Umbilical cord (tissue), 2 donors: ENCODE measurements at places on chromosomes 1 and 21. TPM values are rescaled to one million over a fixed set of nuclear protein-coding genes. Genes with fewer than 3 reads are reported as not detected.

The SPATA46 gene
- not detected for total RNA-seq

DNA sequence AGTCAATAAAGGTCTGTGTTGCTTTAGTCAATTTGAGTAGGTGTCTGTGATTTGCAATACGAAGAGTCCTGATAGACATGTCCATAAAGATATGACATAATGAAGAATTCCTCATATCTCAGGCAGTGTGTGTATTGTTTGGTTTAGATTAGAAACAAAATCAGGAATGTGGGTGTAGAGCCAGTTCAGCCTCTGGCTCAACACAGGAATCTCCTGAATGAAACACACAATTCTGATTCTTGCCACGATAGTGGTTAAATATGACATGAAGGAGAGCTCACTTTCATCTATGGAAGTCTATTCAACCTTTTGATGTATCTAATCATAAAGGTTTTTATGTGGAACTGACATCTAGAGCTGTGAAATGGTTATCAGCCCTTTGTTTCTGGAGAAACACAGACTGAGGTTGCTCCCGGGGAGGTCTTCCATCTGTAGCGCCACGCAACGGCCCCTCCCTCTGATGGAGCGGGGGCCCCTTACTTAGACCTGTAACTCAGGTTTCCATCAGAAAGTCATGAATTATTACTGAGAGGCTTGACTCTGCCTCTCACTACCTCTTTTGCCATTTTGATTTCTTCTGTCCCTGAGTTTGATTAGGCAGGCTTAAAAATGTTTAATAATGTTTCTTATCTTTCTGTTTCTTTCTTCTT is 19.5 kb downstream of the TSPAN2 start:
- DNase-seq = peak; percentile 28

- DNase-seq = no peak
Observed at GRCh38 chr1:117661027-117661426, 55.2 kb downstream of the TENT5C start.

The SH2D1B gene
- not detected for total RNA-seq

GRCh38 chr1:17539118-17539476 is 401 bp upstream of the ARHGEF10L start:
- no peak for DNase-seq

- no peak for DNase-seq
Observed at GRCh38 chr1:23505851-23506250, 21.9 kb upstream of the ASAP3 start.

- DNase-seq = no peak
Observed at GRCh38 chr1:202411422-202411821, 62.9 kb downstream of the PPP1R12B start.

DNA sequence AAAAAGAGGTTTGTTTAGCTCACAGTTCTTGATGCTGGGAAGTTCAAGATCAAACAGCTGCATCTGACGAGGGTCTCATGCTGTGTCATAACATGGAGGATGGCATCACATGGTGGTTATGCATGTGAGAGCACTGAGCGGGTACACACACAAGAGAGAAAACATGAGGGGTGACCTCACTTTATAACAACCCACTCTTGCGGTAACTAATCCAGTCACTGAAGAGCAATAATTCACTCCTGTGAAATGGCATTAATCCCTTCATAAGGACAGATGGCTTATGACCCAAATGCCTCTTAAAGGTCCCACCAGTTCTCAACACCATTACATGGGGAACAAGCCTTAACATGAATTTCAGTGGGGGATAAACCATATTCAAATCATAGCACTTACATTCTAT is 23.2 kb upstream of the CHIT1 start:
- no peak for DNase-seq

The LYPD8 gene
- not detected for total RNA-seq

The LCE3D gene
- total RNA-seq = 2.4 TPM

DNA sequence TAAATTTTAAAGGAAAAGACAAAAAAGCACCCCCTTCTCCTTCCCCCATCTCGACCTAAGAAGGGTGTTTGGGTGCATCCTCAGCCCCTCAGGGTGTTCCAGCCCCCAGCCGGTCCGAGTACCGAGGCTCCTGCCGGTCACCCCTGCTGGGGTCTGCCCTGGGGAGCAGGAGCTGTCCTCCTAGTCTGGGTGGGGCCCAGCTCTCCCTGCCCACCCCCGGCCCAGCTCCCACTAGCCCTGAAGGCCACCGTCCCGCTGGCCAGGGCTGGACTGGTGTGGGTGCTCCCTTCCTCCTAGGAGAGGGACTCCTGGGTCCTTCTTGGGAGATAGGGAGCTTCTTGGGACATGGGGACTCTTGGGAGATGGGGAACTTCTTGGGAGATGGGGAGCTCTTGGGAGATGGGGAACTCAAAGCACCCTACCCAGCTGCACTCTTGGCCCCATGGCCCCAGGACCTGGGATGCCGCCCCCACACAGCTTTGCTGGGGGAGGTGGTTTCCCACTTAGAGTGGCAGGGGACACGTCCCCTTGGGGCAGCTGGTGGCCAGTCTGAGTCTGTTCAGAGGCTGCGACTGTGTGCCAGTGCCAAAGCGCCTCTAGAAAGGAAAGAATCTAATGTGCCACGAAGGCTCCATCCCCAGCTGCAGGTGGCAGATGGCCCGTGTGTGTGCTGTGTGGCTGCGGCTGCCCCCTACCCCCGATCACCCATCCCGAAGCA is 44.5 kb downstream of the MORN1 start:
- DNase-seq = no peak

GRCh38 chr1:235703506-235703905 is 53.9 kb upstream of the GNG4 start:
- no peak for DNase-seq

The CRB1 gene
- total RNA-seq = 14.2 TPM

DNA sequence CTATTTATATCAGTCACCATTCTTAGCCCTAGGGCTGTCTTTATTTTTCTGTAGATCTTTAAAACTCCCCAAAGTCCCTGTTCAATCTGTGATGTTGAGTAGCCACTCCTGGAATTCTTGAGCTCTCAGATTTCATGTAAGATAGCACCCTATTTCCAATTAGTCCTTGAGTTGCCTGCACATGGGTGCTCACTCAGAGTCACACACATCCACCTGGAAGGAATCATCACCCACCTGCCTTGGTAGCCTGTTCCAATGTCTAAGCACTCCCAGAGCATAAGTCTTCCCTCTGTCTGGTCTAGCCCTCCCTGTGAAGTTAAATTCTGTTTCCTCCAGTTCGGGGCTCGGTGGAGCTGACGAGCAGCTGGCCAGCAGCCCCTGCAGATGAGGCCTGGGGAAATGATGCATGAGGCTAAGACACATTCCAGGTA is 14.7 kb upstream of the ATF3 start:
- no peak for DNase-seq

GRCh38 chr1:34885405-34886247 is 26.1 kb upstream of the SMIM12 start:
- DNase-seq = peak; percentile 35

DNA sequence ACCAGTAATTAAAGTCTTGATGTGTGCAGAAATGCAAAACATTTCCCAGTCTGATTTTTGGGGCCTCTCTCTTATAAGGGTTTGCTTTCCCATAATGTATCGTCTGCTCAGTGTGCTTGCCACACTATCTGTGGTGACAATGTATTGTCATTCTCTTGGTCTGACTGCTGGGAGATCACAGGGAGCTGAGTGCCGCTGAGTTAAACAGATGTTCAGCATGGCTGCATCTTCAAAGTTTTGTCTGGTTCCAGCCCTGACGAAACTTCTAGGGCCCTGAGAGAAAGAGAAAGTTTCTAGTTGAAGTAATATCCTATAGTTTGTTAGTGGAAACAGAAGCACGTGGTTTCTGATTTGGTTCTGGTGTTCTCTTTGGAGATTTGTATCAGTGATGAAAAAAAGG is 42.6 kb downstream of the DNM3 start:
- DNase-seq = no peak

DNA sequence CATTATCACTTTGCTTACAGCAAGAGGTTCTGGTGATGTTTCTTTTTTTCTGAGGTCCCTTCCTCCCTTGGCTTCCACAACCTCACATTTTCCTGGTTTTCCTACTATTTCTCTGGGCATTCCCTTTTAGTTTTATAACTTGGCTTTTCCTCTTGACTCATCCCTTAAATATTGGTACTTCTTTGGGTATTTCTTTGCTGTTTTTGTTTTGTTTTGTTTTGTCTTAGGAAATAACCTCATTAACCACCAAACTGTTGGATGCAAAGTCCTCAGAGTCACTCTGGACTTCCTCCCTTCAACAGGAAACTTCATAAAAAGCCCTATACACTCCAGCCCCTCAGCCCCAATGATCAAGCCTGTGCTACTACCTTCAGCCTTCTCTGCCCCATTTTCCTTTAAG is 211.1 kb downstream of the DUSP10 start:
- DNase-seq = no peak

DNA sequence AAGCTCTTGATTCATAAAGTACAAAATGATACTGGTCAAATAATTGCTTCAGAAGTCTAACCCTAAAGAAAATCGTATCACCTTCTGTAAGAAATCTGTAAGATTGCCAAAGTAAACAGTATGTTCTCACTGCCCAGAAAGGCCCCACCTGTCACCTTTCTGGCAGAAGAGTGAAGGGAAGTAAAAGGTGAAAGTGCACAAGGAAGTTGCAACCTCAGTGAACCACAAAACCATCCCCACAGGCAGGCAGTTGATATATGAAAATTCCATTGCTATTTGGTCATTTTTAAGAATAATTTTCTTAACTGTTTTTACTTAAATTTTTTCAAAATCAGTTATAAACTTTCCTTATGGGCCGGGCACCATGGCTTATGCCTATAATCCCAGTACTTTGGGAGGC is 48.5 kb upstream of the FBXO28 start:
- DNase-seq = no peak

The BTG3 gene
- 24.1 TPM for total RNA-seq

DNA sequence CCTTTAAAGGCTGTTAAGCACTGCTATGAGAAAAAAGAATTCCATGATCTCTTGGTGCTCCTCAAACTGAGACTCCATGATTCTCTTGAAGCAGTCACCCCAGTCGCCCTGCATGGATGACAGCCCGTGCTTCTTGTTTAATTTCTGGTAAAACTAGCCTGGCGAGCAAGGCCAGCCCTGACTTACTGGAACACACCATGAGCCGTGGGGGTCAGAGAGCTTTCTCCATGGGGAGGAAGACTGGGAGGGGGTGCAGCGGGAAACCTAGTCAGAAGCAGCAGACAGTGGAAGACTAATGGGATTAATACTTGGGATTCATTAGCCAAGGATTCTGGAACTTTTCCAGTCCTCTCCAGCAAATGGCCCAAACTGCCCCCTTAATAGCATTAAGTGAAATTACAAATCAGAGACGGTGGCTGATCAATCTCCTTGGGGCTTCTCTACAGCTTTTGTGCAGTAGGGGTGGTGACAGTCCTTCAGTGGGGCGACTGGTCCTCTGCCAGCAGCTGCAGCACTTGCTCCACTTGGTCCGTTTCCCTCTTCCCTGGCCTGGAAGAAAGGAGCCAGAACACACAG is 57.2 kb upstream of the LRRN2 start:
- DNase-seq = no peak

The LAMC2 gene
- 34.2 TPM for total RNA-seq

The HMCN1 gene
- total RNA-seq = 29.6 TPM

DNA sequence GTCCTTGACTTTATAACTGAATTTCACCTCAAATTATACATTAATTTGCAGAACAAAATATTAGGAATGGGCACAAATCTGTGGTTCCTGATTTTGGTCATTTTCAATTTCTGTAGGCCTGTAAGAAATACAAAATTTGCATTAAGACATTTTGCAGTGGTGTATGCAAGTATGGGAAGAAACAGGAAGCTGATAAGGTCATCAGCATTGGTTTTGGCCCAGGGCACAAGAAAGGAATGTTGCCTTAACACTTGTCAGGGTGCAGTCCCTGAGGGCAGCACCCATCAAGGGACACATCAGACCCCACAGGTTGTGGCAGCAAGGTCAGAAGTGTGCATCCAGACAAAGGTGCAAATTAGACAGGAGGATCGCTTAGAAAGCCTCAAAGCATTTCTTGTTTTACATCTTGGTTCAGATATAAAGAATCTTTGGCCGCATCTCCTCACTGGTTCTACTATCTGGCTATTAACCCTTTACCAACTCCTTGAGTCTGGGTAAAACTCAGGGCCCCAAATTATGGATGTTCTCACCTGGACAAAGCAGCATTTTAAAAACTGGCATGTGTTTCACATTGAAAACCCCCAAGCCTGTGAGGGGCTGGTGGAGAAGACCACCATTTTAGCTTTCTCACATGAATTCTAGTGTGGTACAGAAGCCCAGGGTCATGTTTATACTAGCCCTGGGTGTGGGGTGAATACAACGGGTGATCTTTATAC is 182.4 kb downstream of the CDC7 start:
- no peak for DNase-seq

GRCh38 chr21:14560139-14560538 is 14.0 kb upstream of the SAMSN1 start:
- no peak for DNase-seq

The DISP3 gene
- 0.96 TPM for total RNA-seq

The LAMB3 gene
- 16.1 TPM for total RNA-seq

DNA sequence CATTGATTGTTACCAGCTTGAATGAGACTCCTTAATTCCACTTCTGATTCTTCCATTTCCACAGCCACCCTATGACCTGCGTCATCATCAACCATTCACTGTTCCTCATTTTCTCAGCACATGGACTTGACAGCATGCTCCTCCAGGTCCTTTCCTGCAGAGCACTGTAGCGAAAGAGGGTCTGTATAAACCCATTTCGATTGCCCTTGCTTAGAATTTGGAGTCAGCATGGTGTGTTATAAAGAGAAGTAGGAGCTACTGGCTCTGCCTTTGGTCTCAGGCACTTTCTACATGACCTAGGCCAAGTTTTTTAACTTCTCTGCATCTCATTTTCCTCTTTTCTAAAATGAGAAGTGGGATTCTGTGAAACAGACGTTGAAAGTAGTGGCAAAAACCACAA is 133.8 kb downstream of the AK5 start:
- no peak for DNase-seq

- no peak for DNase-seq
Observed at GRCh38 chr1:228998179-228998578, 262.9 kb downstream of the RHOU start.

- no peak for DNase-seq
Observed at GRCh38 chr1:199362996-199363395, 664.5 kb upstream of the NR5A2 start.

The GNAI3 gene
- 16.9 TPM for total RNA-seq

- DNase-seq = no peak
Observed at GRCh38 chr1:77227381-77227780, 8.2 kb upstream of the PIGK start.

DNA sequence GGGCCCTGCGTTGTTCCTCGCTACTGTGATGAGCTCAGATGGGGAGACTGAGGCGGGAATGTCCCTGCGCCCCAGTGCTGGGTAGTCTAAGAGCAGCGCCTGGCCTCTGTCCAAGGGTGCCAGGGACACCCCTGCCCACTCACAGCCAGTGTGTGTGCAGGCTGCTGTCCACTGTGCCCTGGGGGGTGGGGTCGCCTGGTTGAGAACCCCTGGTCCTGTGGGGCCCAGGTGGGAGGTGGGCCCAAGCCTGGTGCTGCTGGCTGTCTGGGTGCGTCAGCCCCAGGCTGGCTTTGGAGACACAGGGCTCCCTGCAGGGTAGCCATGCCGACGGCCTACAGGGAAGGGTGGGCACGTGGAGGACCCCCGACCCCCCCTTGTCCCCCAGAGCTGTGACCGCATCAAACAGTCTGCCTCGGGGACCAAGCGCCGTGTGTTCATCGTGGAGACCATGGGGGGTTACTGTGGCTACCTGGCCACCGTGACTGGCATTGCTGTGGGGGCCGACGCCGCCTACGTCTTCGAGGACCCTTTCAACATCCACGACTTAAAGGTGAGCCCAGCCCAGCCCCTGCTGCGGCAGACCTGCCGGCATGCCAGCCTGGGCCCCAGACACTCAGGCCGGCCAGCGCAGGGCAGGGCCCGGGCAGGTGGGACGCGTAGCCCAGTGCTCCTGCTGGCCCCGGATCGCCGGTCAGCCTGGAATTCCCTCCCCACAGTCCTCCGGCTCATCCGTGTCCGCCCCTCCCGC is 14.9 kb downstream of the CFAP410 start:
- no peak for DNase-seq

- no peak for DNase-seq
Observed at GRCh38 chr21:41614511-41614910, 106.6 kb upstream of the TMPRSS2 start.
